Inflammatory macrophage treated with lipopolysaccharide for 4 hours (primary cell): ENCODE measurements at places on chromosomes 7 and 10.

- DNase-seq: no peak
These were observed 49.9 kb upstream of the MGMT start for GRCh38 chr10:129416956-129417765.

DNA sequence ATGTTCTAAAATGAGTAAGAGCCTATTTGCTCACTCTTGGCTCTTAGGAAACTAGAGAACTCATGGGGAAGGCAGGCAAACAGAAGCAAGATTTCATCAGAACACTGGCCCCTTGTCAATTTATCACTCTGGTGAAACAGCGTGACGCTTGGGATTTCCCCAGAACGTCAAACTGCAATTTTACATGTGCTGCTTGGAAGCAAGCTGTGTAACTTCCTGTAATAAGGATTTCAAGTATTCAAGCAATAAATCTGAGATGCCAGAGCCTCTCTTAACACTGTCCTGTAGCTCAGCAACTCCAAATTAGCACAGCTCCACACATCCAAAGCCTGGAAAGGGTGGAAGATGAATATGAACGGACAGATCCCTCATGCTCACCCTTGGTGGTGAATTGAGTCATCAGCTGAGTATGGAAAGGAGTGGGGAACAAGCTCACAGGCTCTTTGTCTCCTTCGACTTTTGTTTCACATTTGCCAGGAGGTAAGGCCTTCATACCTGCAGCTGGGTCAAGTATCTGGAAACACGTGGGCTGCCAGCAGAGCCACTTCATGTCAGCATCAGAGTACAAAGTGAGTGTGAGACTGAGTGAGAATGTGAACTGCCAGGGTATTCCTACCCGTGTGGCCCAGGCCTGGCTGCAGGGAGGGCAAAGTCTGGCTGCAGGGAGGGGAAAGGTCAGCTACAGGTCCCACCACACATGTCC is 140.4 kb upstream of the NAMPT start:
- peak; percentile 99 for DNase-seq

DNA sequence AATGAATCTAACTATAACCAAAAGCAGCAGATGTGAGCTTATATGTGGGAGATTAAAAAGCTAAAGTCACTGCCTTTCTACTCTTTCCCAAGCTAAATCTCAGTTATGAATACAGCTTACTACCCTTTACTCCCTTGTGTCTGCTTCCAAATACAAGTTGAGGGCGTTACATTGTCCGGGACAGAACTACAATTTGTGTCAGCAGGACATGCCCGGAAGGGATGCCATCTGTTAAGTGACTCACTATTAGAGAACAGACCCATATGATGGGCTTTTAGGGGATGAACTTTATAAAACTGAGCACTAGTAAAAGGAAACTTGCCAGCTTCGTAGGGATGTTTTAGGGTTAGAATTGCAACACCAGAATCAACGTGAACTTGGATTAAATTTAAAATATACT is 299.7 kb upstream of the CSTF2T start:
- no peak for DNase-seq

GRCh38 chr7:94313926-94314325 is 80.8 kb upstream of the COL1A2 start:
- DNase-seq: no peak

DNA sequence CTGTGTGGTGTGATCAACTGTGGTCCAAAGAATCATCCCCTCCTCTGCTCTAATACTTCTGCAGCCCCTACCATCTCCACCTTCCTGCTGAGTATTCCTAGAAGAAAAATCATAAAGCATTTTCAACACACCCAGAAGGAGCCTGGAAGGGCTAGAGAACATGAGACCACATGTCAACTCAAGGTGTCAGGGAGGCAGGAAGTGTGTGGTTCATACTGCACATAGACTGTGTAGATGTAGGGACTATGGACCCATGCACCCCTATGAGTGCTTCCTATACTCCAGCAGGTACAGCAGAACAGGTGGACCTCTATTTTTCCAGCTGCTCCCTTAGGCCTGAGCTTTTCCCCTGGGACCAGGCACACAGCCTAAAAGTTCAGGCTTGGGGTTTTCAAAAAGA is 2.6 kb upstream of the ZNF746 start:
- no peak for DNase-seq

DNA sequence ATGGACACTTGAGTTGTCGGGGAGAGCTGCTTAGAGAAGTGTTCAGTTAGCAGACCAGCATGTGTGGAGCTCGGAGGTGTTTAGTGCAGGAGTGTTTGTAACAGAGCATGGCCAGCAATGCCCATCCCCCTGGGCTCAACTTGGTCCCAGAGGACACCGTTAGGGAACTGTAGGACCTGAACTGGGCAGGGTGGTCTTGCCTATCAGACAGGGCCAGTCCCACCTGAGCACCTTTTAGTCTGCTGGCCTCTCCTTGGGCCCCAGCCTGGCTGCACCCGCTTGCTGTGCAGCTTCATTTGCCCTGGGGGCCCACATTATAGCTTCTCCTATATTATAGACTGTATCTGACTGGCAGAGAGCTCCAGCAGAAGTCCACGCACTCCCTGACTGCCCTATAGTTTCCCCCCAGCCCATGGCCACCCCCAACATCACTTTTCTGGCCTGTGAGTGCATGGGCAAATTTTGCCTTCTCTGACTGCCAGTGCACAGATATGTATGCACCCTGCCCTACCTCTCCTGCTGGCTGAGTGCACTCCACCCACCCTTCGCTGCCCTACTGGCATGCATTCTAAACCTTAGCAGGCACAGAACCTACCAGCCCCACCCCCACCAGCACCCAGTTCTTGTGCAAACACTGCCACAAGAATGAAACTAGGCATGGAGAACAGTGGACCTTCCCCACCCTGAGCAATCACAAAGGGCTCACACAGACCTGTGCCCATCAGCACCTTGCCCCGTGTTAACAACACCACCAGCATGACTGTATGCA is 1030.6 kb upstream of the GHITM start:
- DNase-seq: no peak

- no peak for DNase-seq
These were observed 228.0 kb downstream of the DGKI start for GRCh38 chr7:137618748-137619147.

DNA sequence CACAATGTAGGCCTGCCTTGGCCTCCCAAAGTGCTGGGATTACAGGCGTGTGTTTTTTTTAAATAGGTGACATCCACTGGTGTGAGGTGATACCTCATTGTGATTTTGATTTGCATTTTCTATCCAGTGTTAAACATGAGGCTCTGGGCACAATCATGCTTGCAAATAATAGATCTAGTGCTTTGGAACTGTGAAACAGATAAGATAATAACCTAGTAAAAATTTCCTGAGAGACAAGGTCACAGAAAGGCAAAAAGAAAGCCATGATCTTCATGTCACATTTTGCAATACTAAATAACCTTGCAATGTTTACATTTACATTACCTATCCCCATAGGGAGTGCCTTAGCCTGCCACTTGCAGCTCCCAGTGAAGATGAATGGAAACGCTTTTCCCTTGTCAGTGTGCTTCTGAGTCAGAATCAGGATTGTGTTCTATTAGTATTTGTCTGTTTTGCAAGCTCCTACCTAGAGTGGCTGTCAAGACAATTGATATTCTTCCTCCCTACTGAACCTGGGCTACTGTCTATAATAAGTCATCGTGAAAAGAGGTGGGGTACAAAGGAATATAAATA is 256.5 kb downstream of the PHTF2 start:
- no peak for DNase-seq

DNA sequence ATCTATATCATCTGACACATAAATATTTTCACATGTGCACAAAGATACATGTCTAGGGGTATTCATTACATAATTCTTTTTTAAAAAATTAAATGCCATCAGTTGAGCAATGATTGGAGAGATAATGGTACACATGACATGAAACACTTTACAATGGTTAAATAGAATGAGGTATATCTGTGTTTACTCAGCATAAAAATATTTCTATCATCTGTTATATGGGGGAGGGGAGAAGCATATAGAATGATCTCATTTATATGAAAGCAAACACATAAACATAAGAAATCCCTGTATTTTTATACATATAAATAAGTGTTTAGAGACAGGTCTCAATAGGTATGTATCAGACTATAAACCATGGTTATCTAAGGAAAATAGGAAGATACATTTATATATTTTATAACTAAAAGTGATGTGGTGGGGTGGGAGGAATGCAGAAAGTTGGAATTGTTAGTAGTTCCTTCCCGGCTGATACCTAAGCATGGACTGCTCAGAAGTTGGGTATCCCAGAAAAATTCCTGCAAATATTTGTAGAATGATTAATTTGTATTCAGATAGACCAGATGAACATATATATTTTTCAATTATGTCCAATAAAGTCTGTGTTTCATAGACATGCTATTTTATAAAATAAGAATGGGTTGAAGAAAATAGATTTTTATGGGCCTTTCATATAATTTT is 75.1 kb downstream of the SHOC2 start:
- DNase-seq: no peak
